ENCODE measurements at places on chromosomes 12 and 14. TPM values are rescaled to one million over a fixed set of nuclear protein-coding genes. Genes with fewer than 3 reads are reported as not detected.

The PLEKHH1 gene
- total RNA-seq: 0.35 TPM

The MAP3K9 gene
- 0.11 TPM for total RNA-seq

The CLEC4A gene
- total RNA-seq: 0.86 TPM

The PTHLH gene
- 1.1 TPM for total RNA-seq

The MGAT2 gene
- total RNA-seq: 68.1 TPM

The BIN2 gene
- not detected for total RNA-seq

The CCDC60 gene
- not detected for total RNA-seq

The OR10AD1 gene
- total RNA-seq: not detected

The TAS2R9 gene
- total RNA-seq: not detected

The KRT3 gene
- total RNA-seq: not detected

The FLVCR2 gene
- total RNA-seq: 4.9 TPM
